GM12864 (cell line): ENCODE measurements at places on chromosomes 1 and 21.

DNA sequence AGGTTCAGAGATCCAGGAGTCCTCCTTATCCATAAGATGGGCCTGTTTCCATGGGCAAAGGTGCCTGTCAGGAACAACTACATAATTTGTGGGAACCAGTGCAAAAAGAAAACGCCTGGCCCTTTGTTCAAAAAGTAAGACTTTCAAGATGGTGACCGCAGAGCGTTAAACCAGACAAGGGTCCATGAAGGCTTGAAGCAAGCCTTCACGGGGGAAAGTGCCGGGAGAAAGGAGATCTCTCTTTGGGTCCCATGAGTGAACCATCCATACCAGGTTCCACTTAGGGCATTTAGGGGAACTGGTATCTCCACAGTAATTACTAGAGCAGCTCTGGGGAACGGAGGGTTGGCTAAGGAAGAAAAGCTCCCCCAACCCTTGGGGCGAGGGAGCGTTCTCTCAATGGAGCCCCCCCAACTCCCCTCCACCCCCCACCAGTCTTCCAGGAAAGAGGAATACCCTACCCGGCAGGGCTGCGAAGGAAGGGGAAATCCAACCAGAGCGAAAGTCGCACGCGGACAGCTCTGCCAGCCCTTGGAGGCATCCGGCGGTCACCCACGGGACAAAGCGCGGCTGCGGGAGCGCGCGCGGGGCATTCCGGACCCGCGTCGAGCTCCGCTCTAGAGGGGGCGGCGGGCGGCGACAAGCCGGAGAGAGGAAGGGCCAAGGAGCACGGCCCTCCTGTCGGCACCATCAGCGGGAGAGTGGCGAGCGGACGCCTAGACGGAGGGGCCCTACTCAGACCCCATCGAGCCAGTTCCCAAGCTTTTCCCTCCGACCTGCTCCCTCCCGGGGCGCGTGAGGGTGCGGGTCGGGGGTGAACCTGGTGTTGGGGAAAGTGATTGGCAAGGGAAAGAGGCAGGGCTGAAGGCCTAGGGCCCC is 687 bp upstream of the RASSF5 start:
- DNase-seq: no peak

DNA sequence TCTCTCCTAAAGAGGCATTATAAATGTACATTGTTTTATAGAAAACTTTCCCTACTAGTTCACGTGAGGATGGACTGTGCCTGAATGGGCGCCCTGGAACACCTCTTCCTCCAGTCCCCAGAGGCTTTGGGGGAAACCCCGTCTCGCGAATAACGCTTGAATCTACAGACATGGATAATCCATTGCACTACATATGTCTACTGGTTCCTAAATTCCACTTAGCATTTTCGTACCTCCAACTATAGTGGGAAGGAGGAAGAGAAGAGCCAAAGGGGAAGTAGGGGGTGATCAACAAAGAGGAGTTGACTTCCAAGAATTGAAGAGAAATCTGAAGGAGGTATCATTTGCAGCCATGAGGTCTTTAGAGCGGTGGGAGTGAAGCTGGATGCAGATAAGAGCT is 11.1 kb downstream of the BARHL2 start:
- DNase-seq: no peak

GRCh38 chr1:22075718-22076117 is 23.2 kb downstream of the CDC42 start:
- DNase-seq: no peak

DNA sequence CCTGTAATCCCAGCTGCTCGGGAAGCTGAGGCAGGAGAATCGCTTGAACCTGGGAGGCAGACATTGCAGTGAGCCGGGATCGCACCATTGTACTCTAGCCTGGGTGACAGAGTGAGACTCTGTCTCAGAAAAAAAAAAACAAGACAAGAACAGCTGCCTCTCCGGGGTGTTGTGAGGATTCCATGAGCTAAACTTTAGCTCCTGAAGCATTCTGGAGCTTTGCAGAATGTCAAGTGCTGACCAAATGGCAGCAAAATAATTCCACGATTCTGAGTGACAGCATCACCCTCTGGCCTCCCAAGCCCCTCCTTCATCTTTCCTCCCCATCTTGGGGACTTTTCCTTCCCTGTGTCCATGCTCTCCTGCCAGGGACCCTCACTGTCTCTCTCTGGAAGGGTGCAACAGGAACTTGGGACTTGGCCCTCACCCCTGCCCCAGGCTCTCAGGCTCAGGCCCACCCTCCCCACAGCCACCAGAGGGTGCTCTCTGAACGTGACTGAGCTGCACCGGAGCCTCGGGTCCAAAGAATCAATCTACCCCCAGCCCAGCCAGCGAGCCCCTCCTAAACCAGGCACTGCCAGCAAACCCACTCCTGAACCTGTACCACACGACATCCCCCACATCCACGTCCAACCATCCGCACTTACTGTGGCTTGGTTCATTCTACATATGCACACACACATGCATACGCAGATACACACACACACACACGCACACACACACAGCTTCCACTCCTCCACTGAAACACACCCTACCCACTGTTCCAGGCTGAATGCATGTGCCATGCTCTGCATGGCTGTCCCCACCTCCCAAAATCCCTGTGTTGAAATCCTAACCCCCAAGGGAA is 45.7 kb downstream of the ACOT7 start:
- no peak for DNase-seq

DNA sequence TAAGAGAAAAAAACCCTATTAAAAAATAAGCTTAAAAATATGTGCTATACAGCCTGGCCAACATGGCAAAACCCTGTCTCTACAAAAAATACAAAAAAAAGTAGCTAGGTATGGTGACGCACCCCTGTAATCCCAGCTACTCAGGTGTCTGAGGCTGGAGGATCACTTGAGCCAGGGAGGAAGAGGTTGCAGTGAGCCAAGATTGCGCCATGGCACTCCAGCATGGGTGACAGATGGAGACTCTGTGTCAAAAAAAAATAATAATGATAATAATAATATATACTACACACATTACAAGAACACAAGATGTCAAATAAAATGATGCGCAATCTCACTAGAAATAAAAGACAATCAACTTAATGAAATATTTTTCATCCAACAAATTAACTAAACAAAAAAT is 22.9 kb downstream of the NRDC start:
- no peak for DNase-seq

- no peak for DNase-seq
Observed at GRCh38 chr1:24105368-24106160, 6.4 kb downstream of the MYOM3 start.

DNA sequence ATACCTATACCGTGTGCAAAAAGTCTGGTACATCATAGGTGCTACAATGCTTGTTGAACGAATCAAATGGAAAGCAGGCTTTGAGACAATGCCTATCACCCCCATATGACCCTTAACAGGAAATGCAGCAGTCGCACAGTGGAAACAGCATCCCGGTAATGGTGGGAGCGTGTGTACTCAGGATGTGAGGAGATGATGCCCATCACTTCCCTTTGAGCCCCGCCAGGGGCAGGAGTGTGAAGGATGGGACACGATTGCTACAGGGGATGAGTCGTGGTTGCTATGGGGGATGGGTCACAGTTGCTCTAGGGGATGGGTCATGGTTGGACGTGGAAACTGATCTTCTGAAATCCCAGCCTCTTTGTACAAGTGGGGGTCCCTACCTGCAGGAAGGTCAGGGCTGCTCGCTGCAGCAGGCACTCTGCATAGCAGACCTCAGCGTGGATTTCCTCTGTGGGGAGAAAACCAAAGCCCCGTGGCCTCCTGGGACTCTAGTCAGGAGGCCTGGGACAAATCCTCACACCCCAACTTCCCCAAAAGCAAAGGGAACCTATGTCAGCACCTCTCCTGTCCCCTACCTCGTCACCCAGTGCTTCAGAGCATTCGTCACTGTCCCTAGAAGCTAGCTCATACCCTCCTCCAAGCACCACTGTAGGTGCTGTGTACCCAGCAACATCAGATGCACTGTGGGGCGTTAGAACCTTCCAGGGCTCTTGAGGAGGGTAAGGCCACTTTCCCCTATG is 19.3 kb downstream of the TTC39A start:
- DNase-seq: no peak

DNA sequence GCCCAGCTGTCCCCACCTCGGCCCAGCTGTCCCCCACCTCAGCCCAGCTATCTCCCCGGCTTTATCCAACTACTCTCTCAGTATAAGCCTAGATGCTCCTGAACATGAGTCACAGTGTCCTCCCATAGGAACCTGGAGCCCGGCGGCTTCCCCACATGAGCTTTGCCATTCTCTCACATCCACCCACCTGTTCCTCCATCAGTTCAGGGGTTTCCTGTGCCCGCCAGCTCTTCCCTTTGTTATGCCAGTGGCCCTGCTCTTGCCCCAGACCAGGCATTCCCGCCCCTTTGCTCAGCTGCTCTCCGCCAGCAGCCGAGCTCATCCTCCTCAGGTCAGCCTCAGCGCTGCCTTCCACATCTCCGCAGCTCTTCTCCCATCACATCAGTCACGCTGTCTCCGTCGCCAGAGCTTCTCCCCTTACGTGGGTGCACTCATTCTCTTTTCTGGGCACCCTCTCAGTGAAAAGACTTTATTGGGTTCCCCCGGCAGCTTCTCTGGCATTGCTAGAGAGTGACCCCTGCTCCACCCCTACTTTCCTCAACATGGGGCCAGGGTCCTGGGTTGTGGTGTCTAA is 89.5 kb upstream of the CSF3R start:
- DNase-seq: no peak

DNA sequence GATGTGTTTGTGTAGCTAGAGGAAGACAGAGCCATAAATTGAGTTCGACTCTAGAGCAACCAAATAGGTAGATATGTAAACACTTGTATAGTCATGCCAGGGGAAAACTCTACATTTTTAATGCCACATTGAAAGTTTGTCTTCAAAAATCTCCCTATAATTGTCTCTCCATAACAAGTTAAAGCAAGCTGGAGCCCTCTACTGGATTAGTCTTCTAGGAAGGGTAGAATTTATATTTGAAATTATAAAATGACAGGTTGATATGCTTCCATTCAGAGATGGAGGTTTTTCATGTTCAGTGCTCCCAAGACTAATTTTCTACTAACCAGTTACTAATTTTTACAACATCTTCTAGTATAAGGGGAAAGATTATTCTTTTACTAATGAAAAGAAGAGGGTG is 13.1 kb upstream of the COL24A1 start:
- DNase-seq: no peak

DNA sequence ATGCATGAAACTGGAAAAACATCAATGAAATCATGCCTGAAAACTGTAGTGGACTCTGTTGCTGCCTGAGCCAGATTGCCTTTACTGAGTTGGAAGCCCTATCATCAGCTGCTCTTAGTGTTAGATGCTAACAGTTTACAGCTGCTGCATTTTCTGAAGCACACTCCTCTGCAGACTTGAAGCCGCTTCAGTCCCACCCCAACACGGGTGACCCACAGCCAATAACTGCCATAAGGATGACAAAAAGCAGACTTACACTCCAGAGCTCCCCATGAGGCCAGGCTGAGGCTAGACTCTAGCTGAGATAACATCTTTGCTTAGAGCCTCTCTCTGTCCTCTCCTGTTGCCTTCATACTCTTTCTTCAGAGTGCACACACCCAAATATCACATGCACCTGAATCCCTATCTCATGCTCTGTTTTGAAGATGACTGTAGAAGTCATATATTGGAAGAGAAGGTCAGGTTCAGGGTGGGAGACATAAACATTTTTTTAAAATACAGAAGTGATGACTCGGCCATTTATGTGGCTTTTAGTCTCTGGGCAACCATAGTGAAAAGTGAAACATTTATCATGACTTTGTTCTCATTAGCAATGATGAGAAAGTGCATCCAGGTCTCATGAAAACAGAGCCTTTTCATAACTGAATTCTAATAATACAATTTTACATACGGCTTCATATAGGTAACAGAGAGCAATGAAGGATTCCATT is 161.0 kb downstream of the KCNK2 start:
- no peak for DNase-seq

GRCh38 chr1:246677842-246678241 is 46.4 kb upstream of the SCCPDH start:
- no peak for DNase-seq
